ENCODE measurements at places on chromosomes 16 and 17.

DNA sequence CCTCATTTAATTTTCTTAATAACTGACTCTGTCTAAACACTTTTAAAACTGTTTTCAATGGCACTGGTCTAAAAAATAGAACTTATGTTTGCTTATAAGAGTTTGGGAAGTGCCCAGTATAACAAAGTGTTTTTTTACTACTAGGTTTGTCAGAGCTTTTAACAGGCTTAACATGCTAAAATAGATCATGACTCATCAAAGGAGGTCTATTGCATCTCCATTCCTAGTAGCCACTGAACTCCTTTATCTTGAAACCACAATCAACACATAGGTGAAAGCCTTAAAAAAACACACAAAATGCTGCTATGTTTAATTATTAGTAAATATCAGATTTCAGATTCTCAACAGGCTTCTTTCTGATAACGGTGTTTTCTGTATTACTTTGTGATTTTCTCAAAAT, 196.4 kb upstream of the KIF2B start:
- DNase-seq, result no peak

GRCh38 chr17:36089888-36090836, at the start of gene CCL3:
Gene CCL3, minus strand, starts transcription at chr17:36090143. Its CDS starts 85 bp downstream, at chr17:36090058.
- peak; percentile 50 for DNase-seq

DNA sequence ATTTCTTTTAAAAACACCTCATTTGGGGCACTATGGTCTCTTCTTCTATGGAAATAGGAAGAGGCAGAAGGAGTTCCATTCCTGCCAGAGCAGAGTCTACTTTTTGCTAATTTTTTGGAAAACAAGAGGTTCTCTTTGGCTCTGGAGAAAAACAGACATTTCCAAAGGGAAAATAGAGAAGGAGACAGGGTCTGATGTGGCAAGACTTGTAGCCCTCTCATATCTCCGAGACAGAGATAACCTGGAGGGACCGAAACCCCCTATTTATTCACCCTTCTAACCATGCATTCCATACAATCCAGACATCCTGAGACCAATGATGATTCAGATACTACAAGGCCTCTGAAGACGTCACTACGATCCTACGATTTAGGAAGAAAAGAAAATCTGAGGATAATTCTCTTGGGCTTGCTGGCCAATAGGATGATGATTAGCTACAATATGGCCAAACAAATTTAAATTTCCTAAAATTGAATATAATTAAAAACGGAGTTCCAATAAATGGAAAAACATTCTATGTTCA, 70.2 kb downstream of the HIC1 start:
- DNase-seq, result no peak

GRCh38 chr16:53541326-53541725, 38.3 kb upstream of the AKTIP start:
- no peak for DNase-seq

GRCh38 chr17:50144845-50145531, 5.5 kb downstream of the PPP1R9B start:
- DNase-seq, result no peak

- no peak for DNase-seq
Measured at GRCh38 chr16:11333702-11334101, 11.6 kb upstream of the RMI2 start.

DNA sequence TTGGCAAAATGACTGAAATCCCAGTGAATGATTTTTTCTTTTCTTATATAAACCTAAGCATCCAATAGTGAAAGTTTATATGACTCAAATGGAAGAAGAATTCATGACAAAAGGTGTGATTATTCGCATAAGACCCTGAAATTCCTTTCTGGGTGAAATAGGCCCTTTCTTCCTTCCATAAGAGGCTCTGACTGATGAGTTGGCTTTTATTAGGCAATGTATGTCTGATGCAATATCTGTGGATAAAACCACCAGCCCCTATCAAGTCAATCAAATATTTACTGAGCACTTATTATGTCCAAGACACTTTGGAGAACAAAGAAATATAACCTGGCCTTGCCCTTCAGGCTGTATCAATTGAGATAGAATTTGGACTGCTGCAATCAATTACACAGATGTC, 316.6 kb downstream of the CDH13 start:
- DNase-seq, result no peak

- no peak for DNase-seq
Measured at GRCh38 chr17:40607641-40608040, 40.0 kb downstream of the SMARCE1 start.

GRCh38 chr17:41625602-41626001, 1.2 kb upstream of the KRT17 start:
- DNase-seq, result no peak

DNA sequence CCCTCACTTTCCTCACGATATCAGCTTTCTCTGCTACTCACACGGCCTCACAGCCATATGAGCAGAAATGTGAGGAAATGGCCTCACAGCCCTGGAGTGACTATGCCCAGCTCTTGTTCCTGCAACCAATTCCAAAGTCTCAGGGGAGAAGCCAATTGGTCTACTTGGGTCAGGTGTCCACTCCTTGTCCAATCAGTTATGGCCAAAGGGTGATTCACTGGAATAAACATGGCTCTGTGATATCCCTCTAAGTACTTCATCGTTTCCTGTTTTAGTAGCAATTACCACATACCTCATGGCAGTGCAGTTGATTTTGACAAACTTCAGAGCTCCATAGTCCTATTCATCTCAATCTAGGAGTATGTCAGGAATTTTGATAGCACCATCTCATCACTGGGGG, 195.4 kb downstream of the KATNIP start:
- no peak for DNase-seq

DNA sequence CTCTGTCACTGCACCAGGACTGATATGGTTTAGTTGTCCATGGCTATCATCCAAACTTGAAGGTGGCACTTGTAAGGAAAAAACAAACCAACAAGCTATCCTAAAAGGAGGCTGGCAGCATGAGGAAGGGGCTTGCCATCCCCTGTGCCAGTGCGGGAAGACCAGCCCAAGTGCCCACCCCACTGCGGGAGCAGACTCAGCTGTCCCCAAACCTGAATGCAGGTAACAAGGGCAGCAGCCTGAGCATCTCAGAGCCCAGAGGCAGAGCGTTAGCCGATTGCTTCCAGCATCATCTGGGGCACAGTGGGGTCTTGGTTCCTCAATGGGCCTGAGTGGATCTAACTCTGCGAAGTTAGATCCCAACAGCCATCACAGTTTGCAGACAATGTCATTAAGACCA, 29.2 kb upstream of the C16orf78 start:
- no peak for DNase-seq

GRCh38 chr17:6936370-6937028, 59.4 kb upstream of the ALOX12 start:
- no peak for DNase-seq

DNA sequence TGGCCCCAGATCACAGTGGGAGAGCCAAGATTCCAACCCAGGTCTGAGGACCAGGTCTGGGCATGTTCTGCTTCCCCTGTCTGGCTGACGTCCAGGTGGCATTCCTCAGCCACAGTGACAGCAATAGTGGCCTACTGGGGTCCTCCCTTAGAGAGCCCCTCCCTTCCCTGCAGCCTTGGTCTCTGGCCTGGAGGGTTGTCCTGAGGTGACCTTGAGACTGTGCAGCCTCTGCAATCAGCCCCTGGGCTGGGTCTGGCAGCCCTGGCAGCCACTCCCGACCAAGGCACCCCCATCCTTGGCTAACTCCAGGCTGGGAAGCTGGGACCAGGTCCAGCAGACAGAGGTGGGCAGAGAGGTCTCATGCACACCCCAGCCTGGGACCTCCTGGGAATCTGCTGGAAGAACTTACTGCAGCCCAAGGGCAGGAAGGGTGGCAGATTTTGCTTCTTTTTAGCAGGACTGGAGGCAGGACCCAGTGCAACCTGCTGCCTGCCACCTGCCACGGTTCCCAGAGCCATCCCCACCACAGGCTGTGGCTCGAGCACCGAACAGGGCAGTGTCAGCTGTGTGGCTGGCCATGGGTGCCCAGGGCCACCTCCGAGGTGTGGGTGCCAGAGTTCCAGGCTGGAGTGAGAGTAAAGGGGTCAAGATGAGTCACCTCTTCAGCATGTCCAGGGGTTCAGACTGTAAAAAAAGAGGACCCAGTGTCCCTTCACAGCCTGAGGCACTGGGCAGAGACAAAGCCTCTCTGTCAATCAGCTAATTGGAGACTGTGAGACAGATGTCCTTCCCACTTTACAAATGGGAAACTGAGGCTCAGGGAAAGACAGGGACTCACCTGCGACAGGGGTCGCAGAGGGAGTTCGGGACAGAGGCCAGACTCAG, 12.6 kb downstream of the GRB7 start:
- DNase-seq, result no peak

GRCh38 chr16:85166281-85166680, 54.0 kb upstream of the CIBAR2 start:
- DNase-seq, result no peak

GRCh38 chr16:85612191-85612800, 826 bp upstream of the GSE1 start:
- DNase-seq, result no peak

DNA sequence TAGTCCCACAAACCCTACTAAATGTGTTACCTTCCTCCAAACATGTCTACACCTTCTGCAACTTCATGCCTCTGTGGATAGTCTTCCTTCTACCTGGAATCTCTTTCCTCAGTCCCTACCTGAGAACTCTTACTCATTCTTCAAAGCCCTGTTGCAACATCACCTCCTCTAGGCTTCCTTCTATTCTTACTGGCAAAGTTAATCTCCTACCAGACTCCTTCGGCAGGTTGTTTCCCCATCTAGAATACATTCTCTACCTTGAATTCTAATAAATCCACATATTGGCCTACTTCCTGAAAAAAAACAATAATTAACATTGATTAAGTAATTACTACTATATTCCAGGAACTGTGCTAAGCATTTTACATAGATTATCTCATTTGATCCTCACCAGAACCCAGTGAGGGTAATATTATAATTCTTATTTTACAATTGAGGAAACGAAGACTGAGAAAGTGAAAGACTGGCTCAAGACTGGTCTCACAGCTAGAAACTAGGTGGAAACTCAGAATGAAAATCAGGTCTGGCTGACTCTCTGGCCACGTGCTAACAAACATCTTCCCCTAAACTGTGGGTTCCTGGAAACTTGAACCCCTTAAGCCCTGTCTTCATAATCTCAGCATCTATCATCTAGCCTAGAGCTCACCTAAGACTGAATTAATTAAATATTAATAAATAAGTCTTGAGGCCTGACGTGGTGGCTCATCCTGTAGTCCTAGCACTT, 4.6 kb upstream of the STAT3 start:
- no peak for DNase-seq

DNA sequence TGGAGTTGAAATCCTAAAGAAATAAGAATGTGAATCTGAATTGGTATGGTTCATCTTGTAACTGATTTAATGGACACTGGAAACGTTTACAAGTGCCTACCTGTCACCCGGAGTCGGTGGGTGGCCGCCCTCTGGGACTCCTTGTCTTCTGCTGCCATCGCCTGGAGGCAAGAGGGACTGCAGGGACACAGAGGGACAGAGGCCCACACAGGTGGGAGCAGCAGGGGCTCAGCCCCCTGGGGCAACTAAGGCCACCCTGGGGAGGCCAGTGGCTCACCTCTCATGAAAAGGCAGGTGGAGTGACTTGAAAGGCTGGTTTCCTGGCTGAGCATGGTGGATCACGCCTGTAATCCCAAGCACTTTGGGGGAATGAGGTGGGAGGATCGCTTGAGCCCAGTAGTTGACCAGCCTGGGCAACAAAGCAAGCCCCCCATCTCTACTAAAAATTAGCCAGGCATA, 23.2 kb downstream of the TMEM92 start:
- DNase-seq, result peak; percentile 69

DNA sequence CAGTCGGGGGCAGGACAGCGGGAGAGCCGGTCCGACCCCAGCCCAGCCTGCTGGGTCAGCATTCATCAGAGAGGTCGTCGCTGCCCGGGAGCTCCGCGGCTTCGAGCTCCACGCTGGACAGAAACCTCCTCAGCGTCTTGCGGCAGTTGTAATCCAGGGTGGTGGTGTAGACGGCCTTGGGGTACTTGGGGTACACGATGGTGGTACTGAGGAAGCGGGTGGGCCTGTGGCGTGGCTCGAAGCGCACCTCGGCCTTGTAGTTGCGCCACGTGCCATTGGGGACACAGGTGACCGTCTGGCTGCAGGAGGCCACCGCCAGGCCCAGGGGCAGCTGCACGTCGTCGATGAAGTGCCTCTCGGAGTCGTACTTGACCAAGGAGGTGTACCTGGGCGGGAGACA, 90.5 kb upstream of the RPH3AL start:
- no peak for DNase-seq

GRCh38 chr17:66684261-66684660, 150.7 kb upstream of the CACNG5 start:
- no peak for DNase-seq

- DNase-seq, result no peak
Measured at GRCh38 chr16:67773099-67773498, 33.3 kb downstream of the RANBP10 start.

GRCh38 chr16:88759245-88759975, 25.6 kb downstream of the PIEZO1 start:
- DNase-seq, result no peak

DNA sequence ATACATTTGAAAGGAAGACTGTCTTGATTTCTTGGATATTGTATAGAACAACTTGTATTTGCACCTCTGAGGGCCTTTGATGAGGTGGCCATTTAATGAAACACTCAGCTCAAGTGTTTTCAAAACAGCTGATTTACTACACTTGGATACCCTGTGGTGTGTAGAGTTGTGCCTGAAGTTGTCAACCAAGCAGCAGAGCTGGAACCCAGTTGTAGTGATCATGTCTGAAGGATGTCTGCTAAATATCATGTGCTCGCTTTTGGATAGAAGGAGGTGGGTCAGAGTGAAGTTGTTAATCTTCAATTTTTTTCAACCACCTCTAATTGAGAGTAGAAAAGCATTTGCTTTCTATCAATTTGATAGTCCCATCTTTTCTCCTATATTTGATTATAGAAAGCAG, 175.9 kb upstream of the TBX2 start:
- no peak for DNase-seq

DNA sequence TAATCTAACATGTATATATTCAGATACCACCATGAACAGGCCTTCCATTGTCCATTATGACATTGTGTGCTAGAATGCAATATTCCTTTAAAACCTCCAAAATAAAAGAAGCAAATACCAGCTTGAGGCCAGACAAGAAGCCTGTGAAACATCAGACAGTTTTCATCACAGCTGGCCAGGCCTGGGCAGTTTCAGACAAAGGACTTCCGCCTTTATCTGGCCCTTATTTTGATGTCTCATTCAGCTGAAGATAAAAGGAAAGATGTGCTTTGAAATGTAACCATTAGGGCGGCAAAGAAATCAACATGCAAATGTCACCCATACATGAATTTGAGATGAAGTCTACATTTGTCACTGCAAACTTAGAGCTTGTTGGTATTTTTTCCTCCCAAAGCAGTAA, 737.5 kb downstream of the KCNJ2 start:
- no peak for DNase-seq
